Activated CD4-positive, alpha-beta T cell treated with anti-CD3 and anti-CD28 coated beads, Interleukin-2, amount 10 ng/mL, durations not matched to agents 24 days and 14 days (primary cell): ENCODE measurements at places on chromosomes 2 and 18.

- peaks cover 4% of the 10 kb centered on the region for H3K4me1 ChIP-seq
- H3K27me3 ChIP-seq = peaks cover 3% of the 10 kb centered on the region
- H3K36me3 ChIP-seq = no peaks in the 10 kb centered on the region
- H3K27ac ChIP-seq = no peak overlapping the region
- peak; percentile 90 for DNase-seq
- no peak overlapping the region for H3K4me3 ChIP-seq
These were observed 31.2 kb upstream of the SLC66A3 start for GRCh38 chr2:11123856-11124759.

DNA sequence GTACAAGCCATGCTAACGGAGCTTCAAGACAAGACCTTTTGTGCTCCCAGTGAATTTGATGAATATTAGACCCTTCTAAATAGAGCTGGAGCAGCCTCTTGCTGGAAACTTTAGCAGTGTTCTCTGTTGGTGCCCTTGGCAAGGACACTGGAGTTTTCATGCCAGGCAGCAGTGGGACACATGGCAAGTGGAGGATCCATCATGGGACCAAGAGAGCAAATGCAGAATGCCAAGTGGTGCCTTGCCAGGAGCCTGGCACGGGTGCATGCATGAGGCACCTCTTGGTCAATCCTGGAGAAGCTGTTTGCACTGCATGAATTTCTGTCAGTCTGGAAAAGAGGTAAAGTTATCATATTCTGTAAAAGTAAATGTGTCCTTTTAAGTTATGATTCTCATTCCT, 59.1 kb downstream of the NETO1 start:
- no peaks in the 10 kb centered on the region for H3K4me1 ChIP-seq
- H3K27me3 ChIP-seq = no peaks in the 10 kb centered on the region
- DNase-seq = no peak
- H3K4me3 ChIP-seq = no peak overlapping the region
- H3K36me3 ChIP-seq = no peaks in the 10 kb centered on the region

DNA sequence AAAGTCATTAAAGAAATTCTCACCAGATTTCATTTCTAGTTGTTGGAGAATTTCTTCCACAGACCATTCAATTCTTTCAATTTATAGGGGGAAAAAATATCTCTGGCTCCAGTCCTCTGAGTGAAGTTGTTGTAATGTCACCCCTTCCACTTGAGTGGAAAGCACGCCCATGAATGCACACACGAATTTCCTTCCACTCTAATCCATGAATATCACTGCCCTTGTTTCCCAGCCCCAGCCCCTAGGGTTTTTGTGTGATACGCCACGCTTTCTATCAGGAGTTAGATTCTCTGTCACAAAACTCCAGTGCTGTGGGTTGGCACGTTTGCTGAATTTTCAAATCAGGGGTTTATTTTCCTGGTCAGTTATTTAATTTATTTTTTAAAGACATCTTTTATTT, 38.1 kb downstream of the CDCA7 start:
- H3K36me3 ChIP-seq = no peaks in the 10 kb centered on the region
- DNase-seq = no peak

GRCh38 chr2:30164131-30164925, 17.5 kb downstream of the YPEL5 start:
- peaks cover 2% of the 10 kb centered on the region for H3K4me1 ChIP-seq
- H3K27ac ChIP-seq = no peak overlapping the region
- H3K4me3 ChIP-seq = no peak overlapping the region
- peaks cover 2% of the 10 kb centered on the region for H3K27me3 ChIP-seq

- H3K27me3 ChIP-seq = peaks cover 40% of the 10 kb centered on the region
- H3K4me1 ChIP-seq = peaks cover 4% of the 10 kb centered on the region
- no peaks in the 10 kb centered on the region for H3K36me3 ChIP-seq
- H3K27ac ChIP-seq = no peak overlapping the region
These were observed 19.8 kb upstream of the ATOH8 start for GRCh38 chr2:85734015-85734414.

GRCh38 chr2:70855667-70856066, 20.1 kb upstream of the CD207 start:
- no peak overlapping the region for H3K4me3 ChIP-seq
- no peak for DNase-seq
- H3K27ac ChIP-seq = no peak overlapping the region
- H3K27me3 ChIP-seq = peaks cover 31% of the 10 kb centered on the region

DNA sequence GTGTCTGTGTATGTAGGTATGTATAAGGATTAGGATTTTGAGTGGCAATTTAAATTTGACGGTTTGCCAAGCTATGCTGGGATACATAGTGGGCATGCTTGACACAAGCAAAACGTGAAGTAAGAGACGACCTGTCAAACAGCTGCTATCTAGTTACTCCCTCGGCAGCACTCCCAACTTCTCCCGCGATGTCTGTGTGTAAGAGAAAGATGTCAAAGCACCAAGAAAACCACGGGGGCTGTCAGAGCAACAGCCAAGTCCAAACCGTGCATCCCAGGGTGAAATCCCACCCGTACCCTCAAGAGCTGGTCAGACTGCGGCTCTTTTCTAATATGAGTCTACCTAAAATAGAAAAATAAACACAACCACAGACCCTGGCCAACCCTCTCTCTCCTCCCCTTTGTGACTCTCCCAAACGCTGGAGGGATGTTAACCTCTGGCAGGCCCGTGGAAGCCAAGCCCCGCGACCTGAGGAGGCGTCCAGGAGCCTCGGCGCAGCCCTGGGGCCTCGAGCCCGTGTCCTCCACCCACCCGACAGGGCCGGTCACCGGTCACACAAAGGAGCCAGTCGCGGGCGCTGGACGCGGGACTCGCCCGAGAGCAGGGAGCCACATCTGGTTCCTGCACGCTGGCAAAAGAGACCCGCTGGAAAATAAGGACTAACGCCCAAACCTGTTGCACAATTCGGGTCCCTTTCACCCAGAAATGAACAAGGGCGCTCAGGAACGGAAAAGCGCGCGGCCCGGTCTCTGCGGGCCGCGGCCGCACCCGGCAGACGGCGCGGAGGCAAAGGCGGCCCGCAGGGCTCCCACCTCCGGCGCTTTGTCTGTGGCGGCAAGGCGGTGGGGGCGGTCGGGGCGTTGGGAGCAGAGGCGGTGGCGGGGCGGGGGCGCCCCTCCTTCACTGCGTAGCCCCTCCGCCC, 925 bp downstream of the SESTD1 start:
- peak; percentile 77 for DNase-seq
- H3K4me3 ChIP-seq = peak overlapping the region; percentile 91
- peak overlapping the region; percentile 88 for H3K27ac ChIP-seq
